Activated CD4-positive, alpha-beta T cell treated with anti-CD3 and anti-CD28 coated beads for 1 hour (primary cell): ENCODE measurements at places on chromosomes 5 and 9.

DNA sequence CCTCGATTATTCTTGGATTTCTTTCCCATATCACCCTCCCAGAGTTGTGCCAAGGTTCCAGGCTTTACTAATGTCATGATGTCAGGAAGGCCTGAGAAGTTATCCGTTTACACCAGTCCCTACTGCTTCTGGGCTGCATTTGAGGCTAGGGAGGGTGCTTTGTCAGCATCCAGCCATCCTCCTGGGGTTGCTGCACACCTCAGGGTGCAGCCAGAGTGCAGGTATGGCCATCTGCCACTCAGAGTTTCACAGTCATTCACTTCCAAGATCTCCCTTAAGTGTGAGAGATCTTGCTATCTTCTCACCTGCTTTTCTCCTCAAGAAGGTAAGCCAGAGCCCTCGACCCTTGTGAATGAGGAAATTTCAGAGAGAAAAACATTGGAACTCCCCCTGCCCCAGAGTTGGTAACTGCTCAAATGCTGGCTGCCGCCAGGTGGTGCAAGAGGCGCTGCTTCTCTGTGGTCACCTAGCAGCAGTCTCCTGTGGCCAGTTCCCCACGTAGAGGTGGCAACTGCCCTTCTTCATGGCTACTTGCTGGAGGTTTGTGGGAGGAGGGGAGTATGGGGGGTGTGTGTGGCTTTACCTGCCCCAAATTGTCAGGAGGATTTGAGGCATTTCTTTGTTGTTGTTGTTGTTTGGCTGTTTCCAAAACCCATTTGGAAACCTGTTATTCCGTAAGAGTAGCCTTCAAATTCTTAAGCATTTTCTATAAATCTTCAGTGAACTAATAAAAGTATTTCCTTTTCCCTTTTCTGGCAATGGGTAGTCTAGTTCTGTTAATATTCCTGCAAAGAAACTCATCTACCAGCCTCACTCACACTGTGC is 259.6 kb upstream of the DMRT1 start:
- no peak for DNase-seq

GRCh38 chr9:19517202-19517942 is 108.6 kb downstream of the ACER2 start:
- DNase-seq = no peak

- no peak for DNase-seq
These were observed 161.6 kb upstream of the PANK3 start for GRCh38 chr5:168740811-168741213.

DNA sequence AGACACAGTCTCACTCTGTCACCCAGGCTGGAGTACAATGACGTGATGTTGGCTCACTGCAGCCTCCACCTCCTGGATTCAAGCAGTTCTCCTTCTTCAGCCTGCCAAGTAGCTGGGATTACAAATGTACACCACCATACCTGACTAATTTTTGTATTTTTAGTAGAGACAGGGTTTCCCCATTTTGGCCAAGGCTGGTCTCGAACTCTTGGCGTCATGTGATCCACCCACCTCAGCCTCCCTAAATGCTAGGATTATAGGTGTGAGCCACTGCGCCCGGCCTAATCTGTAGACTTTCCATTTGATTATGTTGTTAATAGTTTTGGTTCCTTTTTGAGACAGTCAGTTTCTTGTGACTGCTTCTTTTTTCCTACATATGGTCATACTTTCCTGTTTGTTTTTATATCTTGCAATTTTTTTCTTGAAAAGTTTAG is 31.0 kb downstream of the MTREX start:
- no peak for DNase-seq

DNA sequence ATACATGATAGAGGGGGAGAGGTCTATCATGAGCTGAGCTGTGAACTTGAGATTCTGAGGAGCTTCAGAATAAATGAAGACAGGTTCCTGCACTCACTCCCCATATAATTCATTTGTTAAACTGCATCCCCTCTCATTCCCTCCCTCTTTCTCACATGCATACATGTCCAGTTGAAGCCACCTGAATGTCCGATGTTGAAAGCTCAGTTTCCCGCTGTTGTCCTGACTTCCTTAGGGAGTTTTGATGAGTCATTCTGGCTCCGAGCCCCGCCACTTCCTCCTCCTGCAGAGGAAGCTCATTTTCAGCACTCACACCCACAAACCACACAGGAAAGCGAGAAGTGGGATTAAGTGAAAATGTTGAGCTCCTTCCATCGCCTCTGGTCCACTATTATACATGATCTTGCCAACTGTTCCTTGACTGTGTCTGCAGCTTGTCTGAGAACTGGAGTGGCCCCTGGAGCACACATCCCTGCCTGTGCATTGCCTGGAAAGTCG is 121.2 kb downstream of the CEMIP2 start:
- no peak for DNase-seq

- no peak for DNase-seq
These were observed 46.5 kb downstream of the EBF1 start for GRCh38 chr5:159053216-159053615.

- no peak for DNase-seq
These were observed 95.8 kb downstream of the CNTLN start for GRCh38 chr9:17230646-17231045.

DNA sequence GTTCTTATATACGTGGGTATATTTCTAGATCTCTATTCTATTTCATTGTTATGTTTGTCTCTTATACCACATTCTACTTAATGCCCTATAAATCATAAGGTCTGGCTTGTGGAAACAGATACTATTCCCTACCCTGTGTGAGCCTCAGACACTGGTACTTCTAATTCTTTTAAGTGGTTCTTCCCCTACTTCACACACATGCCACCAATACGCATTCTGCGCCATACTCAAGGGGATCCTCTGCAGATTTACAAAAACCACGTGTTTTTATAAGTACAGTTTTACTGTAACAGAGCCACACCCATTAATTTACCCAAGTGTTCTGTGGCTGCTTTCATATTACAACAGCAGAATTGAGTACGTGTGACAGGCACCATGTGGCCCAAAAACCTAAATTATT is 195.6 kb downstream of the SAXO1 start:
- no peak for DNase-seq

- DNase-seq = no peak
These were observed 65.0 kb downstream of the SLC1A1 start for GRCh38 chr9:4555236-4555635.

GRCh38 chr9:128898845-128899565 is 17.1 kb downstream of the LRRC8A start:
- no peak for DNase-seq

- no peak for DNase-seq
These were observed 9.3 kb downstream of the NACC2 start for GRCh38 chr9:136085815-136086212.

DNA sequence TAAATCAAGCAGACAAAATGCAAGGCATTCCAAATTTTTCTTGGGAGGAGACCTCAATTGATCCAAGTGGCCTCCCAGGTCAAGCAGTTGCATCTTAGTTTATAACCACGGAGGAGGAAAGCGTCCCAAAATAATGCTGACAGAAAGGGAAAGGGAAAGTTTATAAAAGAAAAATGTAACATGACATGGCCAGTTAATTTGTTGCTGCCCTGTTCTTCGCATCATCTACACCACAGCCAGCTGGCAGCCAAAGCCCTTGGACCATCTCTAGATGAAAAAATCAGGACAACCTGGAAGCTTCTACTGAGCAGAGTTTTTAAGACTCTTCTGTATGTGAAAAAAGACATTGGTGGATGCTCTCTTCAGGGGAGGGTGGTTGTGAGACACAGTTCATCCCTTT is 128.8 kb upstream of the FBXL7 start:
- no peak for DNase-seq

- DNase-seq = no peak
These were observed 3.1 kb upstream of the STOM start for GRCh38 chr9:121373011-121373729.

DNA sequence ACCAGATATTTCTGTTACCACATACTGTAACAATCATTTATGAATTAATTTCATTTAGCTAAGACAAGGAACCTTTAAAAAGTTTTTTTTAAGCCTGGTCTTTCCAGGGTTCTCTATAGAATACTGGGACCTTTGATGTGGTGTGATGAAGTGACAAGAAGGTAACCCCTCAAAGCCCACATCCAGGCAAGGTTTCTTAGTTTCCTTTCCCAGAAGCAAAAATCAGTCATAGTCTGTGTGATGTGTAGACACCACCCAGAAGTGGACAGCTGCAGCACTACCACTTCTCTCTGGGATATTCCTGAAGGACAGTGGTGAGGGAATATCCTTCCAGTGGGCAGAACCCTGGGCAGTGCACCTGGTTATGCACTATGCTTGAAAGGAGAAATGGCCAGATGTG is 115.6 kb downstream of the TTC39B start:
- DNase-seq = no peak
